ENCODE measurements at places on chromosomes 2 and 18. TPM values are rescaled to one million over a fixed set of nuclear protein-coding genes. Genes with fewer than 3 reads are reported as not detected.

Gene C2orf72
- total RNA-seq = 3.3 TPM

Gene CNDP1
- 0.59 TPM for total RNA-seq

DNA sequence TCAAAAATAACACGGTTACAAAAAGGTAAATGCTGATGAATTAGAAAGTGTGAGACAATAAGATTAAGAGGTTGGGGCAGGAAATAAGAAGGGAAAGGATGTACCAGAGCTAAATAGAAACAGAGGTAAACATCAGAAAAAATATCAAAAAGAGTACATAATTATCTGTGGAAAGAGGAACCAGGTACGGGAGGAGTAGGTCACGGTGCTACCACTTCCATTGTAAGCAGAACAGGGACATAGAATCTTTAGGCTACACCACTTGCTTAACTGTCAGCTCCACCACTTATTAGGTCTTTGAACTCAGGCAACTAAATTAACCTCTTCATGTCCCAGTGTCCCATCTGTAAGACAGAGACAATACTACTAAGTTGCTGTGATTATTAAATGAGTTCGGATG lies 350.3 kb downstream of the LRATD1 start:
- no peak for DNase-seq

DNA sequence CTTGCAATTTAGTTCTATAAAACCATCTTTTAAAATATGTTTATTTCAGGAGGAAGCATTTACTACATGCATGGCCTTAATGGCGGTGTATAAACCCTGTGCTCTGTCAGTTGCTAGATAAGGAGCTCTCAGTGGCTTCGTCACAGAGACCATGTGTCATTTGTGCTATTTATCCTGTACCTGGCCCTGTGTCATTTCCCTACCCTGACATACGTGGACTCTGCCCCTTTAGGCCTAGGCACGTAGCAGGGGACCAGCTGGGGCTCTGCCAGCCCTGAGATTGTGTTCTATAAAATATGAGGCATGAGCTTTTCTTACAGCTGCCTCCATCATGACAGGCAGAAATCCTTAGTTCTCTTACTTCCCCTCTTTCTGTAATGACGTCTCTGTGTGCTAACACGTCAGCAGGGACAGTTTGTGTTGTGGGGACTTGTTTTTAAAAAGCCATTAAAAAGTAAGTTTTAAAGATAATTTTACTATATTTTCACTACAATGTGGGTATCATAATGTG lies 88.0 kb downstream of the ITGB1BP1 start:
- DNase-seq = no peak

DNA sequence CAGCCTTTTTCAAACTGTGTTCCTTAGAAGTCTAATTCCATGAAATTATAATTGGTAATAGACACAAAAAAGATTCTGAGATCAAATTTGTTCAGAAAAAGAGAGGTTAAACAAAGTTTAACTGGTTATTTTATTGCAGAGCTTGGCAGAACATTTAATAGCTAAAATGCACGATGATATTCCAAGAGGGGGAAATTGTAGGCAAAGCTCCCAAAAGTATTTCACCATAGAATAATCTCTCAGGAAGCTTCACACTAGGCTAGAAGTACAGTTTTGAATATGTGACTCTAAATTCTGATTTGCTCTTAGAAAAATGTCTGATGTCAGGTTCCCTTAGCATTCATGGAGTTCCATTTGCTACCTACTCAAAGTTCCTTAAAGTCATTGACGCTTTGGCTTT lies 292.4 kb upstream of the SETBP1 start:
- DNase-seq = no peak

- no peak for DNase-seq
Measured at GRCh38 chr2:233233618-233234230, 17.7 kb upstream of the ATG16L1 start.

GRCh38 chr18:55869556-55870501 lies 281.8 kb upstream of the TCF4 start:
- DNase-seq = no peak

All from neural crest cell (in vitro differentiated cells).